GM20000 (cell line): ENCODE measurements at places on chromosomes 11 and 22.

- peak; percentile 66 for DNase-seq
These were observed 55.3 kb upstream of the CD44 start for GRCh38 chr11:35083431-35084238.

DNA sequence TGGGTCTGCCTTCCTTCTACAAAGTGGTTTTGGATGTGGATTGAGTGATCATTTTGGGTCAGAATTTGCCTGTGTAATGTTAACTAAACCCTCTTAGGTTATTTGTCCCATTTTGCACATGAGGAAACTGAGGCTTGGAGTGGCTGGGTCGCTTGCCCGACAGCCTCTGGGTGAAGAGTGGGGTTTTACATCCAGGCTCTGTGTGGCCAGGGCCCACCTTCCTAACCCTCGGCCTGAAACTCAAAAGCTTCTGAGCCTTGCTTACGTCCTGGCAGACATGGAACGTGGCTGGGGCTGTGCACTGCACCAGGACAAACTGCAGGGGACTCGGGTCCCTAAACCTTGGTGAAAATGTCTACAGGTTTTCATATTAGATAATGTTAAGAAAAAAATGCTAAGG, 542.4 kb downstream of the TBC1D22A start:
- no peak for DNase-seq

GRCh38 chr11:30245621-30246020, 14.8 kb downstream of the FSHB start:
- DNase-seq = no peak

DNA sequence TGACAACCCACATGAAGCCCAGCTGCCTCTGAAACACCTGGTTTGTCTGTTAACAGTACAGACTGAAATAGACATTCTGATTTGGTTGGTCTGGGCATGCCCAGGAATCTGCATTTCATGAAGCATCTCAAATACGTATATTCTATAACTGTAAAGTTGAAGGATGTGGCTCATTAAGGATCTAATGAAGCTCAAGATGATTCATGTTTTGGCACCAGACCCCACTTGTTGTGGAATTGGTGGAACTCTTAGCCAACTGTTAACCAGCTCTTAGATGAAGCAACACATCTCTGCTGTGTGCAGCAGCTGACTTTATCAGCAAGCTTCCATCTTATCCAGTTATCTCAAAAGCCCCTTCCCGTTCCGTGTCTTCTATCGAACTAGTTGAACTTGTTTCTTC, 232.2 kb downstream of the INSC start:
- no peak for DNase-seq

- DNase-seq = no peak
These were observed 192.3 kb upstream of the CADM1 start for GRCh38 chr11:115696563-115696962.

DNA sequence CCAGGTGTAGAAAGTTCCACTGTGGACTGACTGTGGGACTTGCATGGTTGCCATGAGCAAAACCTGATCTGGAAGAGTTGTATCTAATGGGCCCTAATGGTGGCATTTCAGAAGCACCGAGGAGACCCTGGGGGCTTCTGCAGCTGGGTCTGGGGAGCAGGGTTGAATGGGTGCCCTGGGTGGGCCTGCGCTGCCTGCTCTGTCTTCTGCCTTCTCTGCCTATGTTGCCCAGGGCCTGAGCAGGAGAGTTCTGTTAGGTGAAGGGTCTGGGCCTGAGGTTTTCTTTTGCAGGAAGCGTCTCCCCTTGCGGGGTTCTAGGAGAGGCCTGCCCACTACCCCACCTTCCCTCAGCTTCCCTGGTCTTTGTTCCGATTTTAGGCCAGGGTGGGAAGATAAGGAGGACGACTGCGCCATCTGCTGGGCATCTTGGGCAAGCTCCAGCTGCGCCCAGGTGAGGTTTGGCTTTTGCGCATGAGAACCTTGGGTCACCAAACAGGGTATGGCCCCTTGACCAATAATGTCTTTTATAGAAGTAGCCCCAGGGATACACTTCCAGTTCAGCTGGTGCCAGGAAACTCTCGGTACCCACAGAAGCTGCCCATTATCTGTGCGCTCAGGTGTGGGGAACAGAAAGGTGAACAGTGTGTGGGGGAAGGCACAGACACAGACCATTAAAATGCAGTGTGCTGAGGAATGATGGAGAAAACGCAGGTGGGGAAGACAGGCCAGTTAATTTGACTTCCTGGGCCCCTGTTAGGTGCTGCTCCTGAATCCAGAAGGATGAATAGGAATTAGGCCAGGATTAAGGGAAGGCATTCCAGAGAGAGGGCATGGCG, 23.2 kb downstream of the COMMD9 start:
- DNase-seq = peak; percentile 62

GRCh38 chr22:27110665-27111451, 453.5 kb downstream of the MIAT start:
- no peak for DNase-seq

DNA sequence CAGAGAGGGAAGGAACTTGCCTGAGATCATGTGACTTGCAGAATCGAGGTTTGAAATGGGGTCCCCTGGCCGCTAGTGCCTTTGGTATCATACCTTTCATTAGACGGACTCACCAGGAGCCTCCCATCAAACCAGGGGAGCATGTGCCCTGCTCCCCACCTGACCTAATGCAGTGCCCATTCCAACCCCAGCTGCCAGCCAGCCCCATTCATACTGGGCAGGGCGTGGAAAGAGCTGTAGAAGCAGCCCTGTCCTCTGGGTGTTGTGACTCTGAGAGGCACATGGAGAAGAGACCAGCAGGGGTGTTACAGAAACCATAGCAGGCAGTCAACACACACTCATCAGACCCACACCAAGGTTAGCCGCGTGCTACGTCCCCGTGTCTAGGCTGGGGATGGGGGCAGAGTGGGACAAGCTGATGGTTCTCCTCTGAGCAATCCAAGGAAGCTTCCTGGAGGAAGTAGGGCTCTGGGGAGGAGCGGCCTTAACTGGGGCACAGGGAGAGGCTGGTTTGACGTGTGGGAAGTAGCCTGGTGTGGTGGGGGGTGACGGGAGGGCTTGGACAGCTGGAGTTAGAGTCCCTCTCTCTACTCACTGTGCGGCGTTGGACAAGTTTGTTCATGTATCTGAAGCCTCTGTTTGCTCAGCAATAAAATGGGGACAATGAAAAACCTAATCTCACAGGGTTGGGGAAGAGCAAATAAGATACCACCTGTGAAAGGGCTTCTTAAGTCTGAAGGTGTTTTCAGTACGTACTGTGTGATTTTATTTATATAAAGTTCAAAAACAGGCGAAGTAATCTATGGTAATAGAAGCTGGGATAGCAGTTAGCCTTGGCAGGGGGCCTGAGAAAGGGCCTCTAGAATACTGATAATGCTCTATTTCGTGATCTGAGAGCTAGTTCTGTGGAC, 14.0 kb downstream of the GRIK4 start:
- no peak for DNase-seq

GRCh38 chr11:86120807-86121206, 51.9 kb upstream of the PICALM start:
- no peak for DNase-seq

GRCh38 chr22:29006346-29006745, 55.3 kb downstream of the C22orf31 start:
- DNase-seq = no peak

GRCh38 chr11:9479899-9480298, 19.1 kb downstream of the ZNF143 start:
- DNase-seq = no peak

DNA sequence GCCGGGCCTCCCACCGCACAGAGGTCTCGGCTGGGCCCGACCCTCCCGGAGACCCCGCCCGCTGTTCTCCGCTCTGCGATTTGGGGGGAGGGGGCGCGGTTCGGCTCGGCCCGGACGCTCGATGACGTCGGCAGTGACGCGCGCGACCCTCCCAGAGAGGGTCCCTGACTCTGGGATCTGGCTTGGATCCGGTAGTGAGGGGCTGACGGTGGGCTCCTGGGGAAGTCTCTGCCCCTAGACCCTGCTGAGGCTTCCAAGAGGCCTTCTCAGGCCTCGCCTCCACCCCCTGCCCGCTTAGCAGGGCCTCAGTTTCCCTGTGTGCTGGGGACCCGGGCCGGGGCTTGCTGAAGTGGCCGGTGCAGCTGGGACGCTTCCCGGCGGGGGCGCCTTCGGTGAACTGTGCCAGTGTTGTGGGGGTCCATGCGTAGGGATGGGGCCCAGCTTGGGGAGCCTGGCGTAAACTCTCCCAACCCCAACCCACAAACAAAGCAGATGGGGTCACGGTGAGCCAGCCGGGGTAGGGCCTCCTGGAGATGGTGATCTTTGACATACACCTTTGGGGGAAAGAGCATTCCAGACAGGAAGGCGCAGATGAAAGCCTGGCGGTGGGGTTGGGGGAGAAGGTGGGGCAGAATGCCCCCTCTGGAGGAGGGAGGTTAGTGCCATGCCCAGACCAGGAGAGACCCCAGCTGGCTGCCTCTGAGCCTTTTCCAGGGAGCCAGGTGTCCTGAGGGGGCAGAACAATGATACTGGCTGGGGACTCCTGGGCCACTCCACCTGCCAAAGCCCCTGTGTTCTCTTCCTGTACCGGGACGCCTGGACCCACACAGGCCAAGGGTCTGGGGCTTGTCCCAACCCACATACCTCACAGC, 1.0 kb downstream of the B4GALNT4 start:
- no peak for DNase-seq

GRCh38 chr11:11384829-11385228, 31.8 kb upstream of the CSNK2A3 start:
- no peak for DNase-seq

- no peak for DNase-seq
These were observed 77.8 kb downstream of the BBOX1 start for GRCh38 chr11:27118371-27118770.

DNA sequence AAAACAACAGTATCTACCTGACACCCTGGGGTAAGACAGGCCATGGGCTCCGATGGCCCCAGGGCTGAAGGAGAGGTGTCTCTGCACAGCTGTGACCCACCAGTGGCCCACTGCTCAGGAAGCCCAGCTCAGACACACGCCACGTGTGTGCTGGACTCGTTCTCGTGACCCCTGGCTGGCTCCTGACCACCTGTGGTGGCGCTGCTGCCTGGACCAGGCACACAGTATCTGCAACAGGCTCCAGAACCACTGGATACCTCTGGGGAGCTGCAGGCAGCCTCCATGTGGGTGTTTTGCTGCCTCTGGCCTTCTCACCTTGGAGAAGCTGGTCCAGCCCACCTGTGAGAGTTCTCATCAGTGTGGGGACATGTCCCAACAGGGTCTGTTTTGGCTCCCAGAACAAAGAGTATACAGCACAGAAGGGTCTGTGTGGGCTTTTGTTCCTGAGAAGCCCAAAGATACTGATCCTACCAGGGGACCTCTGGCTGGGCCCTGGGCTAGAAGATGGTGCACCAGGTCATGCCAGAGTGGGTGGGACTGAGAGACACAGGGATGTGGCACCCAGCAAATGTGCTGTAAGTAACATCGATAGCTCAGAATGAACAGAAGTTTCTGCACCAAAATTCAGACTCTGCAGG, 21.7 kb upstream of the SERPIND1 start:
- DNase-seq = no peak

DNA sequence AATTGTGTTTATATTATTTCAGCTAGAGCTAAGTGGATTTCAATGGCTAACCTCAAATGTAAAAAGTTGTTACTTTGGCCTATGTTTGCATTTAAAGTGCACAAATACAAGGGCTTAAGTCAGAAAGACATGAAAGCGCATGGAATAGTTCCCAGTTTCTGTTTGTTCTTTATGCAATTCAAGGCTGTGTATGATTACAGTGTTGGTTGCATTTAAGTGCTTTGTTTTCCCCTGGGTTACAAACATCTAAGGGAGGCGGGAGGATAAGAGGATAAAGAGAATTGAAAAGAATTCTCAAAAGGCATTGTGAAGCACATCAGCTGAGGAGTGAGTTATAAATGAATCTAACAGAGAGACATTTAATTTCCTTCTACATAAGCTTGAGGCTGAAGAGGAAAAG, 453.4 kb downstream of the NTM start:
- DNase-seq = no peak

DNA sequence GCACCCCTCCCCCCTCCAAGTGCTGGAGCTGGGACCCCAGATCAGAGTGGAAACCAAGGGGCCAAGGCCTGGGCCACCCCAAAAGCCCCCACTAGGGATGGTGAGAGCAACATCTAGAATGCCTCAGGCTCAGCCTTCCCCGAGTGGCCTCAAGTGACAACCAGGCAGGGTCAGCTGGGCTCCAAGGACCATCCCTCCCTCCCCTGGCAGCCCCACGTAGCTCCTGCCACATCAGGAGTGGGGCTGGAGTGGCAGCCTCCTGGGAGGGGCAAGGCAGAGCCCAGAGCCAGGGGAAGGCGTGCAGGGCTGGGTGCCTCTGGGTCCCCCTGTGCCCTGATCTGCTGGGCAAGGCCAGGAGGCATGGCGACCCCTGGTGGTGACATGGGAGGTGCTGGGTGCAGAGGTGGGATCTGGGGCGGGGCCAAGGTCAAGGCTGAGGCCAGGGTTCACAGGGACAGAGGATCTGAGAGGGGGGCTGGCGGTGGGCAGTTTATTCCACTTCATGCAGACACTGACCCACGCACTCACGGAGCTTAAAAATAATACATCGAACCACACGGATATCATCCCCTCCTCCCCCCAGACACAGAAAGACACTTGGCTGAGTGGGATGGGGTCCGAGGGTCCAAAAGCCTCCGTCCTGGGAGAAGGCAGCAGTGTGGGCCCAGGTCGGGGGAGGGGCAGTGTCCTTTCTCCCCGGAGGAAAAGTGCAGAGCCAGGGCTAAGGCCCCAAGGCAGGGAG, 15.8 kb upstream of the EHD1 start:
- DNase-seq = peak; percentile 94

DNA sequence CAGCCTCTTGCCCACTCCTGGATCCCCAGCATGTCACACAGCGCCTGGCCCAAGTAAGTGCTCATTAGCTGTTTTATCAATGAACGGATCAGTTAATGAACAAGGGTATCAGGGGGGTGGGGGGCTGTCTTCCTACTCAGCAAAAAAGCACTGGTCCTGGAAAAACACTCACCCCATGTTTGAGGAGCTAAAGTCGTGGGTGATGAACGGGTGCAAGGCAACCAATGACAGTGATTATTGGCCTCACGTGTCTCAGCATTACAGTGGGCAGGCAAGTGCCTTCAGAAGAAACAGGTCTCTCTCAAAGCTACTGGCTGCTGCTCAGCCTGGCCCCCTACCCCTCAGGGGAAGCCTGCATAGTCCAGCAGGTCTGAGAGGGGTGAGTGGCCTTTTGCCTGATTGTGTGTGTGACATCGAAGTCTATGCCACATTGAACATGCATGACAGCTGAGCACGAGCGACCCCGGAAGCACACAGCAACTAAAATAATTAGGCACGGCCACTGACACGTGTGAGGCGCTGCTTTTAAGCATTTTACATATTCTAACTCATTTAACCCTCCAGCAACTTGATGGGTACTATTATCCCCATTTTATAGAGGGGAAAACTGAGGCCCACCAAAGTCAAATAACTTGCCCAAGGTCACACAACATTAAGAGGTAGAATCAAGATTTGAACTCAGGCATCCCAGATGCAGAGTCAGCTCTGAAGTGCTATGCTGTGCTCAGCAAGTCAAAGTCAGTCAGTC, 2.6 kb upstream of the MS4A10 start:
- no peak for DNase-seq

GRCh38 chr11:31106326-31106725, 263.2 kb downstream of the DCDC1 start:
- DNase-seq = no peak

GRCh38 chr22:29314537-29315285, 786 bp downstream of the RASL10A start:
- peak; percentile 62 for DNase-seq

- peak; percentile 77 for DNase-seq
These were observed 6.6 kb downstream of the TSPAN4 start for GRCh38 chr11:849104-849824.
